ENCODE measurements at places on chromosomes 13 and 19.

DNA sequence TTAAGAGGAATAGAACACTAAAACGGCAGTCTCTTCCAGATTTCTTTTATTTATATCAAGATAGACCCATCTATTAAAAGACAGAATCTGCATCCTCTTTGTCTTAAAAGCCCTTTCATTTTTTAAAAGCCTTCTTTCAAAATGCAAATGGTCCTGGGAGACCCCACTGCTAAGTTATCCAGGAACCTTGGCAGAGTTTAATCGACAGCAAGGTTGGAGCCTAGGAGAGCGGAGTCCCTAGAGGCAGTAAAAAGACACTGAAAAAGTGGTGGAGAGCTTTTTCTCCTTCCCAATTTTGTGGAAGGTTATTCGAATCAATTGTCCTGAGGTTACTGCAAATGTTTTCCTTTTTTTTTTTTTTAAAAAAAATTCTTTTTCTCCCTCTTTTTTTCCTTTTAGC lies 294.7 kb downstream of the NALCN start:
- no peak for DNase-seq

- no peak for DNase-seq
These were observed 1386.6 kb upstream of the PCDH9 start for GRCh38 chr13:68616600-68617222.

GRCh38 chr13:29136341-29136740 lies 316.2 kb downstream of the MTUS2 start:
- DNase-seq = no peak

GRCh38 chr19:10766671-10767201 lies 48.9 kb downstream of the DNM2 start:
- peak; percentile 39 for DNase-seq

DNA sequence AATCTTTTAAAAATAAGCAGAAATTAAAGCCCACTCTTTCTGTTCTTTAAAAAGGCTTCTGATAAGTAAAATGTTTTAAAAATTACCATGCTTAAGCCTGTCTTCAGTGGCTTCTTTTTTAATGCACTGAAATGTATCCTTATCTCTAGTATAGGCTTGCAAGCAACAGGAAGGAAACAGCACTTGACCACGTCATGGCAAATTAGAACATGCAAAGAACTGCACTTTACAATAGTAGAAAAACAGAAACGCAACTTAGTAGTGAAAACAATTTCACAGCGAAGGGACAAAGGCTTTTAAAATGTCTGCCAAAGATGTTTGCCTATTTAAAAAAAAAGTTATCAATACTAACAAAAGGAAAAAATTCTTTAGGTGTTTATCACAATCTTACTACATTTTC lies 36.3 kb downstream of the ELF1 start:
- no peak for DNase-seq

GRCh38 chr13:47170971-47171370 lies 274.1 kb upstream of the HTR2A start:
- no peak for DNase-seq

- no peak for DNase-seq
These were observed 70.5 kb downstream of the NHLRC3 start for GRCh38 chr13:39108783-39109182.

GRCh38 chr13:85724546-85725432 lies 74.4 kb downstream of the SLITRK6 start:
- DNase-seq = no peak

DNA sequence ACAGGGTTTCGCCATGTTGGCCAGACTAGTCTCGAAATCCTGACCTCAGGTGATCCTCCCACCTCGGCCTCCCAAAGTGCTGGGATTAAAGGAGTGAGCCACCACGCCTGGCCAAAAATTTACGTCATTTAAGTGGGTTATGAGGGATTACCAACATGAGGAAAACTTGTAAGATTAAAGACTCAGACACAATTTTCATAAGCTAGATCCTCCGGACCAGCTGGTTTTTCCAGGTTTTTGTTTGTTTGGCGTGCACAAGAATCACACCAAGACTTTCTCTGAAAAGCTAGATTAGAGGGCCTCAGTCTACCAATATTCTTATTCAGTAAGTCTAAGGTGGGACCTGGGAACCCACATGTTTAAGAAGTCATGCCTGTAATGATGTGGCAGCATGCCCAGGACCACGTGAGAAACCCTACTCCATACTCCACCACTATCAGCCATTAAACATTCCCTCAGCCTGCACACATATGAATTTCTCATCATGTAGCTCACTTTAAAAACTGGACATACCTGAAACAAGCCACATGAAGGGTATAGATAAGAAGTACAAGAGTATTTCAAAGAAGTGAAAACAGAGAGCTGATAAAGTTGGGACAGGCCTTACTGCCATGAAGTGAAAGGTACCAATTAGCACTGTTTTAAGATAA lies 25.7 kb downstream of the DIAPH3 start:
- no peak for DNase-seq

DNA sequence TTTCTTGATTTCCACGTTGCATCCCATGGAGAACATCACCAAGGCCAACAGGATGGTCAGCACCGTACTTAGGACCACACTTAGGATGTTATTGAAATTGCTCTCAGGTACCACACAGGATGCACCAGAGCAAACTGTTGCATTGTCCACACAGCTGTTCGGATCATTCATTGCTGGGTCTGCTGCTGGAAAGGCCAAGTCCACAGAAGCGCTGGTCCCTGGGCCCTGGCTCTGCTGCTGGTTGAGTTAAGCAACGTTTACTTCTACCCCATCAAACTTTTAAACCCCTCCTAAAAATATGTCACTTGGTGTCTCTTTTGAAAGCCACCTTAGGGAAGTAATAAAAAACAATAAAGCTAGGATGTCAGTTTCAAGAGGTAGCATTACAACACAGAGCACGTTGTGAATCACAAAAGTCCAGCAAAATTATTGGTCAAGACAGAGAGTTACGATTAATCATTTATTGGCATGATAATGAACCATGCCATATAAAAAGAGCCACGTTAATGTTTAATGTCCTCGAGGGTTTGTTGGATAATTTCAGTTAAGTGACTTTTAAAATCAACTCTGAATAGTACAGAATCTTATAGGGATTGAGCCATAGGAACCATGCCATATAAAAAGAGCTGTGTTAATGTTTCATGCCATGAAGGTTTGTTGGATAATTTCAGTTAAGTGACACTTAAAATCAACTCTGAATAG lies at the start of gene SLC10A2:
Gene SLC10A2 (minus strand): TSS at position 339 of the 702 bp plus-strand sequence. CDS start 168 bp downstream, at position 171.
- no peak for DNase-seq

- peak; percentile 14 for DNase-seq
These were observed 51.5 kb downstream of the SOX21 start for GRCh38 chr13:94660695-94661326.

DNA sequence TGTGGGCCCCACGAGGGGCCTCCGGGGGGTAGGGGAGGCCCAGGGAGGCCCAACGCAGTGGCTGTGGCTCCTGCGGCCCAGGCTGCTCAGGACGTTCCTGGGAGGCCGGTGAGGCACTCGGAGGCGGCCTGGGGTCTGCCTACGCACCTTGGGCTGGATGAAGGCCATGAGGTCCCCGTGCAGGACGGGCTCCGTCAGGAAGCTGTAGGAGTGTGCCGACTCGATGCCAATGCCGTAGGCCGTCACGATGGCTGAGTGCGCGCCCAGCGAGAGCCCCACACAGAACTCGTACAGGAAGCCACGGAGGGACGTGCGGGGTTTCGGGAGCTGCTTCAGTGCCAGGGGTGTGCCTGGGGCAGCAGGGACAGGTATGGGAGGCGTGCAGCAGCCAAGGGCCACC lies 5.9 kb downstream of the SBK2 start:
- no peak for DNase-seq

GRCh38 chr13:24066405-24067295 lies 93.9 kb upstream of the SPATA13 start:
- no peak for DNase-seq

- DNase-seq = no peak
These were observed 14.1 kb downstream of the CARM1 start for GRCh38 chr19:10885201-10886169.

GRCh38 chr19:54469496-54469934 lies 3.6 kb downstream of the CDC42EP5 start:
- DNase-seq = no peak

DNA sequence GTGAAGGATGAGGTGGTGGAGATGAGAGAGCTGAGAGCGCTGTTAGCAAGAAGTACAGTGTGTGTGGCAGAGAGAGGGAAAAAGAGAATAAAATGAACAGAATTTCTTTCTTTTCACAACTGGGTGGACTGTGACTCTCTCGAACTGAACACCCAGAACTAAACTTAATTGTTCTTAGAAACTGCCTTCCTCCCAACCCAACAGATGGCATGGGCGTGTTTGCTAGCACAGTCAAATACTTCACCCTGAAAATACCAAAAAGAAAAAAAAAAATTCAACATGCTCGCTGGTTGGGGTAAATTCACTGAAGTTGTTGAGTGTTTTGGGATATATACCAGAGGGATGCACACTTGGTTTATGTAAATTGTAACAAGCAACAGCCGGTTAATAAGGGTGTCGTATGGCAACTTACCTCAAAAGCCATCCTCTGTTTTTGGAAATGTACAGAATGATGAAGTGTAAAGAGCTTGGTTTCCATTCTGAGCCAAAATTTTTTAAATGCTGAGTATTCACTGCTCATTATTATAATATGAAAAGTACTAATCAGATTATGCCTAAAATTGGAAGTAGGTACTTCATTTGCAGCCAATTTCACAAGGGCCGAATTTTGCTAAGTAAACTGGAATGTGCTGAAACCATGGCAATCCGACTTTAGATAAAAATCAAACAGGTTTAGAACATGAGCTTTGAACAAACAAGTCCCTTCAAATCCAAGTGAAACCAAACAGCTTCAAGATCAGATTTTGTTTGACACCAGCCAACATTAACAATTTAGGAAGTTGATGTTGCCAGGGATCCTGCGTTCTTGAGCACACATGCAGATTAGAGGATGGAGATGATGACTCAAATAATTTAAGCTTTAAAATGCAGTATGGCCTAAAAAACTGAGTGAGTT lies 115.8 kb downstream of the ZIC5 start:
- no peak for DNase-seq

GRCh38 chr13:27419328-27419727 lies 5.1 kb upstream of the GTF3A start:
- DNase-seq = peak; percentile 22

DNA sequence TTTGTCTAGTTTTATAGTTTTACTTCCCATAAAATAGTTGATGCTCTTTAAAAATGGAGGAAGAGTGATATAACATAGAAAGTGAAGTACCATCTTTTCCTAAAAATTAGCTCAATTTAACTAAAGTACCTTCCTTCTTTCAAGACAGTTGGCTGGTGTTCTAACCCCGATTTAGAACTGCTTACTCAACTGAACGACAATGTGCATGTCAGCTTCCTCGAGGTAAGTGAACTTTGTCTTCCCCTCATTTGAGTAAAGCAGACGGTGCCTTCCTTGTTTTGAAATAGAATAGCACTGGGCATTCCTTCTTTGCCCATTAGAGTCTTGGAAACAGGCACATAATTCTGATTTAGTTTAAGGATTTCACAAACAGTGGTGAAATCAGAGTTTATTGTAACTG lies 1519.2 kb downstream of the EFNB2 start:
- no peak for DNase-seq

DNA sequence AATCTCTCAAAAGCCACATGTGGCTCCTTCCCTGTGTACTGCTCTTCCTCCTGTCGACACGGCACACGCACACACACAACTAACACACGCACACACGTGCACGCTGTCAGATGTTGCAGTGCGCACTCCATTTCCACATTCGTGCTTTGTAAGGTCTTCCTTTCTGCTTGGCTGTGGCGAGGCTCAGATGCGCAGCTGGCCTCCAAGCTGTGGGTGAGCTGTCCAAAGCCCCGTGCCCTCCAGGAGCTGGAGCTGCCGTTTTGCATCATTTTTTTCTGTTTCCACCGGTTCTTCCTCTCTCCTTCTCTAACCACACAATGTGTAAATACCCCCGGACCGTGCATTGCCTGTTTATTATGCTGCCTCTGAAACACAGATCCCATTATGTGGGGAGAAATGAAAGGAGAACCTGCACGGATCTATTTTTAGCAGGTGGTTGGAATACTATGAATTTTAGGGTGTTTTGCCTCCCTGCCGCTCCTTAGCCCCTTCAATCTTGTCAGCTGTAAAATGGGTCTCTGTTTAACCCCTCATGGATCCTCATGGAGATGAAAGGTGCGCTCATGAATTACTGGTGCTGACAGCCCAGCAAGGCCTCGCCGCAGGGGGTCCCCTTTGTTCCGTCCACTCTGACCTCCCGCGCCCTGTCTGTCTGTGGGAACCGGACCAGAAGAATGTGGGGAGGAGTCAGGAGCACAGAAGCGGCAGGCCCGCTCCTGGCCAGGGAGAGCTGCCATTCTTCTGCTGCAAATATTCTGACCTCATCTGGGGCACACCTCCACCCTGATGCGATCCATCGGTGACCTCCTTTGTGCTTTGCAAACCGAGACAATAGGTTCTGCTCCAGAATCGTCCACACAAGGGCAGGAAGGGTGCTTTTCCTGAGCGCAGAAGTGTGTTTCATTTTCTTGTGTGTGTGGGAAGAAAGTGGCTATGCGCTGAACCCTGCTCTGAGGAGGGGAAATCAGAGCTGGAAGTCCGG lies 137.7 kb downstream of the SOX1 start:
- no peak for DNase-seq

Measured in AG08395 (cell line).